ENCODE measurements at places on chromosomes 5 and 9. TPM values are rescaled to one million over a fixed set of nuclear protein-coding genes. Genes with fewer than 3 reads are reported as not detected.

Gene GARIN3
- total RNA-seq, result not detected

Gene ENTPD2
- total RNA-seq, result 0.91 TPM

Gene CTNND2
- total RNA-seq, result not detected

Gene PTGDS
- 0.59 TPM for total RNA-seq

Gene HARS1
- total RNA-seq, result 78.1 TPM
